ENCODE measurements at places on chromosomes 5 and 9.

GRCh38 chr9:73780916-73781315 lies 629.3 kb downstream of the ANXA1 start:
- DNase-seq = no peak

GRCh38 chr9:14402583-14402982 lies 88.6 kb upstream of the NFIB start:
- no peak for DNase-seq

DNA sequence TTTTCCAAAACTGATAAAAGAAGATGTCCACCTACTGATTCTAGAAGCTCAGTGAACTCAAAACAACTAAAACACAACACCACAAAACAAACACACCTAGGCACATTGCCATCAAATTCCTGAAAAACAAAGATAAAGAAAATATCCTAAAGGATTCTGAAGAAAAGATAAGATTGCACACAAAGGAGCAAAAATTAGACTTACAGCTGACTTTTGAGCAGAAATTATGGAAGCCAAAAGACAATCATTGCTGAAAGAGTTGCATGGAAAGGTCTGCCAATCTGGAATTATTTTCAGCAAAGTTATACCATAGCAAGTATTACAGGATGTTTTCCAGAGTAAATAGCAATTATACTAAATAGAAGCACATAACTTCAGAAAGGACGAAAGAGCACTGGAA lies 128.2 kb upstream of the IRX2 start:
- DNase-seq = no peak

DNA sequence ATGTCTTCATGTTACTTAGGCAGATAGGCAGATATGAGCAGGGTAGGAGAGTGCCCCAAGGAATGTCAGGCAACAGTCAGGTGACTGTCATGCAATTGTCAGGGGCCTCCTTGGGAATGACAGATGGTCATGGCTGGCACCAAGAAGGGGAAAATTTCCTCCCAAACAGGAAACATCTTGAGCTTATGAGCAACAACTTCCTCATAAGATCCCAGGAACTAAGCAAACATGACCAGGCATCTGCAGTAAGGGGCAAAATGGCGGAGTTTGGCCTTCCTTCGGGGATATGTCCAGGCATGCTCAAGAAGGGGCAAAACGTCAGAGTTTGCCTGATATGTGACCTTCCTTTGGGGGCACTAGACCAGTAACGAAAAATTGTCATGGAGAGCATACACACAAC lies 591.8 kb downstream of the PDE4D start:
- DNase-seq = no peak

DNA sequence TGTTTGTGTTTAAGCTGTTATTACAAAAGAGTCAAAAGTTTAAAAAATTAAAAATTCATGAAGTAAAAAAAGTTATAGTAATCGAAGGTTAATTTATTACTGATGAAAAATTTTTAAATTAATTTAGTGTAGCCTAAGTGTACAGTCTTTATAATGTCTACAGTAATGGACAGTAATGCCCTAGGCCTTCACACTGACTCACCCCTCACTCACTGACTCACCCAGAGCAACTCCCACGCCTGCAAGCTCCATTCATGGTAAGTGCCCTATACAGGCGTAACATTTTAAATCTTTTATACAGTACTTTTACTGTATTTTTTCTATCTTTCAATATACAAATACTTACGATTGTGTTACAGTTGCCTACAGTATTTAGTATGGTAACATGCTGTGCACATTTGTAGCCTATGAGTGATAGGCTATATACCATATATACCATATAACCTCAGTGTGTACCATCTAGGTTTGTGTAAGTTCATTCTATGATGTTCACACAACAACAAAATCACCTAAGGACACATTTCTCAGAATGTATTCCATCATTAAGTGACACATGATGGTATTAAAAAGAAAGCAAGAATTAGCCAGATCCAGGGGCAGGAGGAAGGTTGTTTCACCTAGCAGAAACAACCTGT lies 40.1 kb downstream of the DCAF10 start:
- DNase-seq = no peak

- no peak for DNase-seq
These were observed 27.9 kb downstream of the SPRY4 start for GRCh38 chr5:142296914-142297417.
